ENCODE measurements at places on chromosomes 6 and 20.

GRCh38 chr20:15642109-15642508 lies 931.1 kb downstream of the KIF16B start:
- DNase-seq = no peak

GRCh38 chr20:64024141-64024990 lies 11.6 kb upstream of the C20orf204 start:
- no peak for DNase-seq

GRCh38 chr6:168208402-168208801 lies 111.2 kb downstream of the DACT2 start:
- DNase-seq = no peak

GRCh38 chr20:56780266-56780665 lies 151.2 kb downstream of the TFAP2C start:
- DNase-seq = no peak

DNA sequence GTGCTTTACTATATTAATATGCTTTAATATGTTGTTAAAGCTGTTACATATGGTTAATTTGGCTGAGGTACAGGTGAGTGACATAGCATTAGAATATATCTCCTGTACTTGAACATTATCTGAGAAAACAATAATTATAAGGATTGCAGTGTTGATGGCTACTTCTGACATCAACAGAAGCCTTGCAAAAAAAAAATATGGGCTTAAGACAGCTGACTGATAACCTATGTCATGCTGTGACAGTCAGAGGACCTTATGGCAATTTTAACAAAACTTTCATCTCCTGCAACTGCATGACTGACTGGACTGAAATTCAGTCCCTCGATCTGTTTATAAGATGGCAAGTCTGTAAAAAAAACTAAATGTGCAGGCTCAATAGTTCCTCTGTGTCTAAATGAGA lies 27.5 kb upstream of the TBX18 start:
- no peak for DNase-seq

DNA sequence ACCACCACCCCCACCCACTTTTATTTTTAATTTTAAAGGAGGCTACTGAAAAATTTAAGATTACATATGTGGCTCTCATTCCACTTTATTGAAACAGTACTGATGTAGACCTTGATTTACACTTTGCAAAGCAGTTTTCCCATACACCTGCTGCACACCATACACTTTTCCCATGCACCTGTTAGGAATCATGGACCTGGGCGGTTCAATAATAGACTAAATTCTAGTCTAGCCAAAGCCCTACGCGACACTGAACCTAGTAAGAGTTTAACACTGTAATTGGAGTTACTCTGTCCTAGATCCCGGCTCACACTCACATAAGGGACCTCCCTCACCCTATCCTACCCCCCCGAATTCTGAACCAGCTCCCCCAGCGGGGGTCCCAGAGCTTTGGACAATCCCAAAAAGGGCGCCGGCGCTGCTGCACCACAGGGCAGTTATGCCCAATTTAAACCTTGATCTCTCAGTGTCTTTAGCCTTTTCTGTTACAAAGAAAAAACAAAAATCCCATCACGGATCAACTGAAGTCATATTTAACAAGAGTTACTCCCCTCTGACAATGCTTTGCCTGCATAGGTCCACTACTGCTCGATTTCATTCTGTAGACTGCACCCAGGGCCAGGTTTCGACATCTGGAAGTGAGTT lies 2.4 kb upstream of the GCLC start:
- DNase-seq = no peak

DNA sequence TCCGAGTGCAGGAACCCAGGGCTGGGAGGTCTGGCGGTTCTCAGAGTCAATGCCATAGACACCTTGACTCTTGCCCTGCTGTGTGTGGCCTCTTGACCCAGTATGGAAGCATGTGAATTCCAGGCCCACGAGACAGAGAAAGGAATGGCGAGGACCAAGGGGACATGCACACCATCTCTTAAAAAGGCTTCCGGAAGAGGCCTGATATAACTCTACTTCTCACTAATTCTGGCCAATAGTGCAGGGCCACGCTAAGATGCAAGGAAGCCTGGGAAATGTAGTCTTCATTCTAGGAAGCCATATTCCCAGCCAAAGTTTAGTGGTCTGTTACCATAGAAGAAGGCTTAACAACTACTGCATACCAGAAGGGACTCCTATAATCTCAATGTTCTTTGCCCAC lies 177.0 kb upstream of the KCNG1 start:
- peak; percentile 47 for DNase-seq

- DNase-seq = no peak
These were observed 56.4 kb downstream of the CCN2 start for GRCh38 chr6:131894493-131895424.

GRCh38 chr6:26183237-26183580 lies 96.0 kb downstream of the HFE start:
- no peak for DNase-seq

GRCh38 chr20:48278961-48279481 lies 493.7 kb upstream of the SULF2 start:
- DNase-seq = no peak

- no peak for DNase-seq
These were observed 76.4 kb downstream of the KIZ start for GRCh38 chr20:21202259-21202658.

DNA sequence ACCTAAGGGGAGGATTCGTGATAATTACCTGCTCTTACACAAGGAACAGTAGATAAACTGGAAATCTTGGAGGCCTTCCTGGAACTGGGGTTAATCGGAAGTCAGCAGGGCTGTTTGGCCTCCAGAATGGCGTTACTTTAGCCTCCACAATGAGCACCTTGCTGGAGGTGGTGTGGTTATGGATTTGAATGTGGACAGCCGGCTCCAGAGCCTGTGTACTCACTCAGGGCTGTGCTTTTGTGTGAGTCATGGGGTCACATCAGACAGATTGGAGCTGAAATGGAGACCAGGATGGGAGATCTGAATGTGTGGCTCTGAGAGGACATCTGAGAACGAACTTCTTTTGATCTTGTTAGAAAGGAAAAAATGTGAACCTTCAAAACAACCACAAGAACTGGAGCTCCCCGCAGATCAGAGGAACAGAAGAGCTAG lies 30.4 kb downstream of the IGF2R start:
- DNase-seq = no peak

DNA sequence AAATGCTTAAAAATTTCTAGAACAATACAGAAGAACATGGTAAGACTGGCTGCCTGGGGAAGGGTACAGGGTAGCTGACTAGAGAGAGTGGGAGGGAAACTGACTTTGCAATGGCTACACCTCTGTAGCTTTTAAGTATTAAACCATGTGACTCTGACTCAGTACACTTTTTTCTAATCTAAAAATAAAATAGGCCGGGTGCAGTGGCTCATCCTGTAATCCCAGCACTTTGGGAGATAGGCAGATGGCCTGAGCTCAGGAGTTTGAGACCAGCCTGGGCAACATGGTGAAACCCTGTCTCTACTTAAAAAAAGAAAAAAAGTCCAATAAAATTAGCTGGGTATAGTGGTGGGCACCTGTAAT lies 18.5 kb downstream of the ATP9A start:
- peak; percentile 81 for DNase-seq

DNA sequence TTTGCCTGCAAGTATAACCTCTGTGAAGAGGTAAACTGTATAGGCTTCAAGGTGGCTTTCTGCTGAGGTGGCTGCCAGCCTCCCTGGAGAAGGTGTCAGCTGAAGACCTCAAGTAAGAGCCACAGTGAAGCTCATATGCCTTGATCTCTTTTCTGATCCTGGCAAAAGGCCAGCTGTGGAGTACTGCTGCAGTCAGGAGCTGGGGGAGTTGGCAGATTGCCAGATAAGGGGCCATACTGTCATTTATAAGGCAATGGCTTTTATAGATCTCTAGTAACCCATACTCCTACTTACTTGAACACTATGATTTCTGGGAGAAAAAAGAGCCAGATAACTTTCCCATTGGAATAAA lies 8.8 kb upstream of the CEP85L start:
- no peak for DNase-seq

DNA sequence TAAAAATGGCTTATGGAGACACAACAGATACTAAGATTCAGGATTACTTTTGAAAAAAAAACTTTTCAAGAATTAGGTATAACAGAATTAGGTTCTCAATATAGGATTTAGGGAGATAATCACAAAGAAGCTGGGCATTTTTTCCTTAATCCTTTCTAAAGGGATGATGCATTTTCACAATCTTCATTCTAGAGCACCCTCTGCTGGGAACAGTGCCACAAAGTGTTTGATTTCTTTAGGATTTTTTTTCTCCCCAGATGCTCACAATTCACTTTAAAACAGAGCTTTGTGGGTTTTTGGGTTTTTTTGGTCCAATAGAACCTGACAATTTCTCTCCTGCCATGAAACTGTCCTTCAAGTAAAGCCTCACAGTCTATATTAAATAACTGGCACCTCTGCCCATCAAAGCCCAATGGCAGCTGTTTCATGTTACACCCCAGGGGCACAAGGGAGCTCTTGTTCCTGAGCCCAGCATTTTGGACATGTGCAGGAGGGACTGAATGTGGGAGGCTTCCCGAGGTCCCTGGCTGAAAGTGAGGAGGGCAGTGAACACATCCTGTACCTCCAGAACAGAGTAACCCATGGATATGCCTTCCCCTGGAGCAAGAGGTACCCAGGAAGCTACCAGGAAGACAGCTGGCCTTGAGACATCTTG lies 39.7 kb downstream of the PREP start:
- peak; percentile 44 for DNase-seq

GRCh38 chr6:73064266-73064665 lies 161.0 kb downstream of the KHDC1L start:
- DNase-seq = peak; percentile 35

DNA sequence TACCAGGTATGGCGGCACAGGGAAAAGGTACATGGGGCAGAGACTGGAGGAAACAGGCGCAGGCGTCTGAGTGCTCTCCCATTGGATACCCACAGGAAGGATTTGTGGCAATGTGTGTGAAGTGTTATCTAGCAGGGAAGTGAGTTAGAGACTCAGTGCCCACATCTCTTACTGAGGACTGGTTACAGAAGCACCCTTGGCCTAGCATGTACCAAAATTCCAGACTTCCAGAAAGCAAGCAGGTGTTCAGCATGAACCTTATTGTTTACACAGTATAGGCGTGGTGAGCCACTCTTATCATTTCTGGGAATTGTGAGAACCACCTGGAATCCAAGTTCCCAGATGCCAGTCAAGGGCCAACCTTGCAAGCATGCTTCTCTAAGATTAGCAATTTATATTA lies 14.2 kb downstream of the MANBAL start:
- no peak for DNase-seq

DNA sequence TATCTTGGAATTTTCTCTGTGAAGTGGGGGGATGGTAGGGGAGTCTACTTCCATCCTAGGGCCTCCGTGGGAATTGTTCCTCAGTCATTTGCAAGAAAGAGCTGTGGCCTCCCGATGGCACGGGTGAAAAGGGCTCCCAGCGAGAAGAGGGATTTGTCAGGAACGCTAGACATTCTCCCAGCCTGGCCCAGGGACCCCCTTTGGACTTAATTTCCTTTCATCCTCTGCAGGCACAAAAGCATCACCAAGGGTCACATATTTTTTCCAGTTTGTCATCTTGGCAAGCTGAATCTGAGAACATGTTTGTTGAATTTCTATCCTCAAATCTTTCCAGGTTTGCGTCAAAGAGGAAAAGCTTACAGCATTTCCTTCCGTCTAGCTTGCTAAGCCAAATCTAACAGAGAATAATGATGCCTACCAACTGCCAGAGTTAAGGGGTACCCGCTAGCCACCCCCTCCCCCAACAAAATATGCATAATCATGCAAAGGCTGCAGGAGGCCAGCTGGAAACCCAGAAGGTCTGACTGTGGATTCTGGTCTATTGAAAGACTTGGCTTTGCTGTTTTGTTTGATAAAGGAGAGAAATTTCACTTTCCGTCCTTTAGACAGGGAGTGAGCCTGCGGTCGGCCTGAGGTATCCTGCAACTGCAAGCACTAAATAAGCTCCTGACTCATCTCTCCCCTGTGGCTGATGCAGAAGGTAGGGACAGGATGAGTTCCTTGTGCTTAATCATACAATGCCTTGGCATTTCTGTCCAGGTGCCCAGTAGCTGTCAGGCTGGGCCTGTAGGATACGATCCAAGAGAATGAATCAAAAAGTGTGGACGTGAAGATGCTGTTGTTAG lies 23.1 kb downstream of the PSMG4 start:
- peak; percentile 12 for DNase-seq

- no peak for DNase-seq
These were observed 48.2 kb downstream of the RBM38 start for GRCh38 chr20:57439432-57439831.

- no peak for DNase-seq
These were observed 86.2 kb upstream of the NFATC2 start for GRCh38 chr20:51628533-51629398.

DNA sequence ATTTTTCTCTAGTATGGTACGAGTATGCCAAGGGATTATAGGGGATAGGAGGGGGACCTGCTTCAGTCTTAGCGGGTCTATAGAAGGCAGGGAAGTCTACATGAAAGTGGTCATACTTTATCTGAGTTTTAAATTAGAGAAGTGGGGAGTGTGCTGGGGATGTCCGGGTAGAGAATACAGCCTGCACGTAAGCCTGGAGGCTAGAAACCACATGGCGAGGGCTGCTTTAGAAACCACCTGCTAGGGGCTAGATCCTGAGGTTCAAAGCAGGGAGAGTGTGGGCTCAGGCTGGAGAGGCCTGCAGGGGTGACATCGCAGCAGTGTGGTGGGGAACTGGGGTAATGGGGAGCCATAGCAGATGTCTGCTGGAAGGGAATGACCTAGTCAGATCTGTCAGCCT lies 85.2 kb downstream of the VEGFA start:
- no peak for DNase-seq

DNA sequence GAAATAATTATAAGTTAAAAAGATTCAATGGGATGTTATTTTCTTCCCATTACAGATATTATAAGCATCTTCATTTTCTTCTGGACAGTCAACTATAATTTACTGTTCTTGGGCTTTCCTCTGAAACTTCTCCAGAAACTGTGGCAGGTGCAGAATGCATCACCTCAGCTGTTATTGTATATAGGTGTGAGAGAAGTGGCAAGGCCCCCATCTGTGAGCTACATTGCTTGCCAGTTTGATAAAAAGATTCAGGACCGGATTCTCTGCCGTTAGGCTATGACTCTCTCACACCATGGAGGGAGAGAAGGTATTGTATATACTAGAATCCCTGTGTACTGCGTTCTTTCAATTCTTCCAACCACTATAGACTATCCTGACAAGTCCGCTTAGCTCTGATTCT lies 135.8 kb upstream of the CENPW start:
- DNase-seq = no peak

GRCh38 chr20:25548613-25549086 lies 36.7 kb downstream of the NINL start:
- no peak for DNase-seq

DNA sequence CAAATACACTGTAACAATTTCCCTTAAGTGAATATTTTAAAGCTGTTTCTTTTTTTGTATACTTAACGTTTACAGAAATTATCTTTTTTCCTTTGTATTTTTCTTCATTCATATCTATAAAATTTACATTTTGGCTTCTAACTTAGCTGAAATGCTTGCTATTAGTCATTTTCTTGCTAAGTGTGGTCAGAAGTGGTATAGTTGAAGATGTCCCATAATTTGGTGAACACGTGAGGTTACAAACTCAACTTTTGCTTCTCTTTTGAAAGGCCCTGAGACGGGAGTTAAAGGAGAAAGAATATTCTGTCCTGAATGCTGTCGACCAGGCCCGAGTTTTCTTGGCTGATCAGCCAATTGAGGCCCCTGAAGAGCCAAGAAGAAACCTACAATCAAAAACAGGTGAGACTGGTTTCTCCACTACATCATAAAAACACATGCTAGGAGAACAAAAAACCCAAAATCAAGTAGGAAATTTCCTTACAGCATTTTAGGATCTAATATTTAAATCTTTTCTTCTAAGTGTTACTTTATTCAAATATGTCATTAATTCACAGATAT lies 445.0 kb downstream of the UTRN start:
- DNase-seq = no peak

Measured in HCEC 1CT (cell line).